ENCODE measurements at places on chromosomes 6 and 20.

DNA sequence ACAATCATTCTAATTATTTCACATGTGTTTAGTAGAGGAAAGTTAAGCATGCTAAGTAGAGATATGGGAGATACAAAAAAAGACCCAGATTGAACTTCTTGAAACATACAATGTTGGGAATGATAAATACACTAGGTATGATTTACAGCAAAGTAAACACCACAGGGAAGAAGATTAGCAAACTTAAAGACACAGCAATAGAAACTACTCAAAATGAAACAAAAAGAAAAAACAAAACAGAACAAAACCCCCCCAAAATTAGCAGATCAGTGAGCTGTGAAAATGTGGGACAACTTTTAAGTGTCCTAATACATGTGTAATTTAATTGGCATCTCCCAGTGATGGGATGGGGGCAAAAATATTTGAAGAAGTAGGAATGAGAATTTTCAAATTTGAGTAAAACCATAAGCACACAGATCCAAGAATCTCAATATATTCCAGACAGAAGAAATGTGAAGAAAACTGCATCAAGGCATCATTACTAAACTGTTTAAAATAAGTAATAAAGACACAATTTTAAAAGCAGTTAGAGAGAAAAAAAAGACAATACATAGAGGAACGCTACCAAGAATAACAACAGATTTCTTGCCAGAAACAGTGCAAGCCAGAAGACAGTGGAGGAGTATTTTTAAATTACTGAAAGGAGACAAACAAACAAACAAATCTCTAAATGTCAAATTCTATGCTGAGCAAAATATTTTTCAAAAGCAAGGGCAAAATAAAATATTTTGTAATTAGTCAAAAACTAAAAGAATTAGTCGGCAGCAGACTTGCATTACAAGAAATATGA, 473.7 kb downstream of the QKI start:
- H3K36me3 ChIP-seq: no peaks in the 10 kb centered on the region
- H3K4me1 ChIP-seq: no peaks in the 10 kb centered on the region
- no peak overlapping the region for H3K4me3 ChIP-seq

- no peak overlapping the region for H3K4me3 ChIP-seq
- no peaks in the 10 kb centered on the region for H3K27me3 ChIP-seq
- H3K4me1 ChIP-seq: peaks cover 5% of the 10 kb centered on the region
- H3K27ac ChIP-seq: no peak overlapping the region
These were observed 125.9 kb upstream of the INSM1 start for GRCh38 chr20:20241976-20242375.

DNA sequence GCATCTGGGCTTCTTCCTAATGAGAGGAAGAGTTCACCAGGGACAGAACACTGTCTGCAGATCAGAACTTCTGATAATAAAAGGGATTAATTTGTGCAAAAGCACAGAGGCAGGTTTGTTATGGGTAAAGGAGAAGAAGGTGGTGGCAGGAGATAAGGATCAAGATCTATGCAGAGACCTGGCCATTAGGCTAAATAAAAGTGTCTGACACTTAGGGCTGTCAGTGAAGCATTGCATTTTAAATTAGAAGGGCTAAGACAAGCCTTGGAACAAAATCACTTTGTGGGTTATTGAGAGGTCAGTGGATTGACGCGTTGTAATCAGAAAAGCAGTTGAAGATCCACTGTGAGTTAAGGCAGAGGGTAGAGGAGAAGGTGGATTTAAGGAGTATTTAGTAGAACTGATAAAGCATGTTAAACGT, 76.8 kb downstream of the MAP3K4 start:
- no peaks in the 10 kb centered on the region for H3K4me1 ChIP-seq
- H3K27ac ChIP-seq: no peak overlapping the region
- no peaks in the 10 kb centered on the region for H3K27me3 ChIP-seq

DNA sequence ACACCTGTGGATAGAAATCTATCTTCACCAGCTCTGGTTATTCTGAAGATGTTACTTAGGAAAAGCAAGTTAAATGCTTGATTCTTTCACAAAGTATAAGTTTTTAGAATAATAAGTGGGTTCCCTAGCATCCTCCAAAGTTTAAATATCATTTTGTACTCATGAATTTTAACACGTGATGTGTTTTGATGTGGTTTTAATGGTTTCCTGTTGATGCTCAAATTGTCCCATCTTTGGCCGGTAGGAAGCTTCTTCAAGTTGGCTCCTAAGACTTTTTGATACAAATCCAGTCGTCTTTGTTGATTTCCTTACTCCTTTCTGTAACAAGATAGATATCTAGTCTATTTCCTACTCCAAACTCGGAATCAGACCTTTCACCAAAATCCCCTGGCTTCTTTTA, 94.5 kb upstream of the STXBP5 start:
- no peaks in the 10 kb centered on the region for H3K4me1 ChIP-seq
- H3K27me3 ChIP-seq: no peaks in the 10 kb centered on the region
- DNase-seq: no peak
- no peak overlapping the region for H3K4me3 ChIP-seq
- H3K36me3 ChIP-seq: no peaks in the 10 kb centered on the region

DNA sequence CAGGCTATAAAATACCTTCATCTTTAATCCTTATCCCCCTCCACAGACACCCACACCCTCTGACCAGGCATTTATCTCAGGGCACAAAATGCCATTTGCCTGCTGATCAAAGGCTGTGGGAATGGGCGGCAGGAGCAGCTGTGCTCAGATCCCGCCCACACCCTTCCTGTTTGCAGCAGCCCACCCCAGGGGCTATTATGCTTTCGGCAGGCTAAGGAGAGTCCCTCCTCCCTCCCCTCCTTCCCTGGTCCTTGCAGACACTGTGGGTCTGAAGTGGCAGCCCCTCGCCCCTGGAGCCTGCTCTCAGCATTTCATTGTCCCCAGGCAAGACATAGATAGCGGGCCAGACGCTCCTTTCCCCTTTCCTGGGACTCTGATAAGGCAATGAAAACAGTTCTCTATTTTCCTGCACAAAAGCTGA, 220.8 kb upstream of the HEY2 start:
- H3K27ac ChIP-seq: no peak overlapping the region
- no peaks in the 10 kb centered on the region for H3K4me1 ChIP-seq
- DNase-seq: no peak
- H3K27me3 ChIP-seq: peaks cover 9% of the 10 kb centered on the region

All from natural killer cell (primary cell).